ENCODE measurements at places on chromosomes 7 and 10. TPM values are rescaled to one million over a fixed set of nuclear protein-coding genes. Genes with fewer than 3 reads are reported as not detected.

GRCh38 chr10:77798940-77799339, 127.6 kb downstream of the DLG5 start:
- no peak overlapping the region for H3K27ac ChIP-seq
- H3K36me3 ChIP-seq = peaks cover 35% of the 10 kb centered on the region
- H3K4me1 ChIP-seq = peaks cover 22% of the 10 kb centered on the region
- no peak overlapping the region for H3K4me3 ChIP-seq

The SGCE gene
- total RNA-seq = 76.8 TPM

GRCh38 chr7:36961693-36962092, 237.4 kb upstream of the AOAH start:
- no peak overlapping the region for H3K27ac ChIP-seq
- no peaks in the 10 kb centered on the region for H3K27me3 ChIP-seq
- DNase-seq = no peak
- no peak overlapping the region for H3K4me3 ChIP-seq
- H3K4me1 ChIP-seq = peaks cover 20% of the 10 kb centered on the region
- H3K36me3 ChIP-seq = no peaks in the 10 kb centered on the region

GRCh38 chr7:151817315-151817690, 59.6 kb downstream of the PRKAG2 start:
- H3K4me3 ChIP-seq = no peak overlapping the region
- peaks cover 5% of the 10 kb centered on the region for H3K4me1 ChIP-seq
- no peak overlapping the region for H3K27ac ChIP-seq
- peaks cover 1% of the 10 kb centered on the region for H3K36me3 ChIP-seq
- peaks cover 34% of the 10 kb centered on the region for H3K27me3 ChIP-seq

The NRBF2 gene
- 32.0 TPM for total RNA-seq

DNA sequence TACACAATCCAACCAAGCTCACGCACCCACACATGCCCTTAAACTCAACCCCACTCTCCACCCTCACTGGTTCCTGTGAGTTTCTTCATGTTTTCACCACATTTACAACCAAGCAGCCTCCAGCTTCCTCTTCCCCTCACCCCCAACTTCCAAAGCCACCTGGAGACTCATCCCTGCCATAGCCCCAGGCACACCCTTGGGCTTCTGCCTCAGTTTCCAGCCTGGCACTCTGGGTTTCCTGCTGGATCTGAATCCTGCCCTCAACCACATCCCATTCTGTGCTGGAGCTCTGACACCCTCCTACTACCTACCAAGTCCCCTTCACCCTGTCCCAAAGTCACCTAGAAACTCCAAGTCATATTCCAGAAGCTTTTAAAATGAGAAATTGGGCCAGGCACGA, 29.4 kb downstream of the CCDC3 start:
- H3K27ac ChIP-seq = peak overlapping the region; percentile 72
- H3K27me3 ChIP-seq = no peaks in the 10 kb centered on the region
- H3K36me3 ChIP-seq = peaks cover 10% of the 10 kb centered on the region
- H3K4me3 ChIP-seq = no peak overlapping the region

- no peaks in the 10 kb centered on the region for H3K27me3 ChIP-seq
- DNase-seq = no peak
- H3K4me3 ChIP-seq = no peak overlapping the region
- H3K36me3 ChIP-seq = no peaks in the 10 kb centered on the region
- no peaks in the 10 kb centered on the region for H3K4me1 ChIP-seq
Measured at GRCh38 chr7:150621376-150621775, 10.8 kb downstream of the GIMAP6 start.

The PRRT4 gene
- 0.46 TPM for total RNA-seq

The GCK gene
- total RNA-seq = 0.44 TPM

DNA sequence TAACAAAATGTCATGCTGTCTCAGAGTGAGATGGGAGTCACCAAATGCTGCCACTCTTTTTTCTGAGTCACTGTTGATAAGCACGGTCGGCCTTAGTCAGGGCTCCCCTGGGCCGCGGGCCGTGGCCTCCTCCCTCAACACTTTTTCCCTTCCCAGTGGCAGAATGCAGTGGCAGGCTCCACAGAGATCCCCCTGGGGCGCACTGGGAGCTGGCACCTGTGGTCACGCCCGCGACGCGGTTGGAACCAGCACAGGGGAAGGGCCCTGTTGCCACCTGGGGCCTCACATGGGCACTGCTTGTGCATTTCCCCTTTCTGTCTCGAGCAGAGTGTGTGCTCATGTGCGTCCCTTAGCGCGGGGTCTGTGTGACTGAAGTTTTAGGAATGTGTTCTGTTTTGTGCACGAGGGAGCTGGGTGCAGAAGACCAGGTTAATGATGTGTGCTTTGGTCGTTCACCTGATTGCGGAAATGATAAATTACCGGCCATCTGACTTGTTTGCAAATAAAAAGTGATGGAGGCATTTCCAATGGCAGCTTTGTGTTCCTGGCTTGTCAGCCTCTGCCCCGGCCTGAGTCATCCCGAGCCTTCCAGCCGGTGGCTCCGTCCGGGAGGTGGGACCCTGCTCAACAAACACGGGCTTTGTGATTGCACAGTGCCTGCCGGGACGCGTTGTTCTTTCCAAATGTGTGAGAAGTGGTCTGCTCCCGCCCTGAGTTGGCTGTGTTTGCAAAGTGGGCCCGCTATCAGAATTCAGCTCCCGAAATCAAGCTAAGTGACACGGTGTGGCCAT, 100.7 kb downstream of the NKX6-2 start:
- H3K4me1 ChIP-seq = peaks cover 19% of the 10 kb centered on the region
- H3K27me3 ChIP-seq = no peaks in the 10 kb centered on the region
- peak overlapping the region; percentile 25 for H3K4me3 ChIP-seq
- peaks cover 2% of the 10 kb centered on the region for H3K36me3 ChIP-seq
- peak; percentile 64 for DNase-seq

GRCh38 chr7:92691578-92691977, 101.4 kb upstream of the FAM133B start:
- H3K27ac ChIP-seq = peak overlapping the region; percentile 42
- DNase-seq = no peak
- H3K4me1 ChIP-seq = peaks cover 33% of the 10 kb centered on the region
- H3K36me3 ChIP-seq = peaks cover 19% of the 10 kb centered on the region
- no peak overlapping the region for H3K4me3 ChIP-seq
- H3K27me3 ChIP-seq = no peaks in the 10 kb centered on the region

DNA sequence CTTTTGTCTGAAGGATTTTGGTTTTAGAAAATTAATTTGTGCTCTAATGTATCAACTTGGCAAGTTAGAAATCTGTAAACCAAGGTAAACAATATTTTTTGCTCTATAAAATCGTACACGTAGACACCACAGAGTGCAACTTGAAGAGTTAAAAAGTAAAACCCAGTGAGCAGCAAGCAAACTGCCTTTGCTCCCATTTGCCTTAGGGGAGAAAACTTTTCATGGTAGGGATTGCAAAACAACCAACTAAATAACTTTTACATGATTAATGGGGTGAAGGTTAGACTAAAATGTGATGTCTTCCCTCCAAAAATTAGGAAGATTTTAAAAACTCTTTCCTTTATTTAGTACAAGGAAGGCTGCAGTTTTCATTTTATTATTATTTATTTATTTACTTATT, 224.2 kb upstream of the LYZL1 start:
- no peak for DNase-seq
- peaks cover 6% of the 10 kb centered on the region for H3K27me3 ChIP-seq
- peaks cover 18% of the 10 kb centered on the region for H3K4me1 ChIP-seq
- H3K4me3 ChIP-seq = no peak overlapping the region
- H3K36me3 ChIP-seq = no peaks in the 10 kb centered on the region

DNA sequence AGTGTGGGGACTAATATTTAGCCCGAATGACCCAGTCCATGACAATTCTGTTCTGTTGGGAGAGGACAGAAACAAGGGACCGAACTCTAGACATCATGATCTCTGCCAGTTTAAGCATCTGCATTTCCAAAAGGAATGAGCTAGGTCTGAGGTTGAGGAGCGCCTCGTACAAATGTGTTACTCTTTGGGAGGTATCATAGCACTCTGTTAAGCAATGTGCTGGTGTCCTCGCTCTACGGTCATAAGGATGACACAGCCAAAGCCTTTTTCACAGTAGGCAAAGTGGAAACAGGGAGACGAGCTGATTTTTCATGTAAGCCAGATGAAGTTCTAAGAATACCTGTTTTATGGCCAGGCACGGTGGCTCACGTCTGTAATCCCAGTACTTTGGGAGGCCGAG, 15.4 kb upstream of the CCDC3 start:
- no peaks in the 10 kb centered on the region for H3K27me3 ChIP-seq
- DNase-seq = no peak
- no peak overlapping the region for H3K4me3 ChIP-seq
- peaks cover 39% of the 10 kb centered on the region for H3K4me1 ChIP-seq
- H3K27ac ChIP-seq = peak overlapping the region; percentile 87

The SPACDR gene
- not detected for total RNA-seq

- H3K27ac ChIP-seq = no peak overlapping the region
- H3K4me3 ChIP-seq = no peak overlapping the region
- peaks cover 15% of the 10 kb centered on the region for H3K36me3 ChIP-seq
- H3K4me1 ChIP-seq = peaks cover 4% of the 10 kb centered on the region
- H3K27me3 ChIP-seq = no peaks in the 10 kb centered on the region
Measured at GRCh38 chr10:99682752-99683151, 23.4 kb downstream of the ENTPD7 start.

DNA sequence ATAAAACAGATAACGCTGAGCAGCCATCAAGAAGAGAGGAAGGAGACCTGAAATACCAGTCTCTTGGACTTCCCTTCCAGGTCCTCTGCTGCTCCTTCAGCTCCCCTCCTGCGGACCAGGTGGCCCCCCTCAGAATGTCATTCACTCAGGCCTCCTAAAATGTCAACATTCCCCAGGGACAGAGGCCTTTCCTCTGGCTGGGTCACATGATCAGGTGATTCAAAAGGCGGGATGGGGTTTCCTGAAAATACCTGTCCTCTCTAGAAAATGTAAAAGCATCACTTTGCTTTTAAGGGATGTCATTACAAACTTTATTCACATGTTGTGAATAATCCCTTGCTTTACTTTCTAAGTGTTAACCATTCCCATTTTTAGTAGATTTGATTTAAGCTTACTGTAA, 311.1 kb downstream of the INHBA start:
- H3K4me1 ChIP-seq = no peaks in the 10 kb centered on the region
- H3K36me3 ChIP-seq = peaks cover 2% of the 10 kb centered on the region
- no peak for DNase-seq
- no peak overlapping the region for H3K4me3 ChIP-seq
- no peak overlapping the region for H3K27ac ChIP-seq
- no peaks in the 10 kb centered on the region for H3K27me3 ChIP-seq

- H3K27ac ChIP-seq = peak overlapping the region; percentile 52
- no peak for DNase-seq
- no peaks in the 10 kb centered on the region for H3K36me3 ChIP-seq
- peaks cover 1% of the 10 kb centered on the region for H3K27me3 ChIP-seq
- H3K4me1 ChIP-seq = peaks cover 44% of the 10 kb centered on the region
Measured at GRCh38 chr10:93080350-93081046, 6.8 kb downstream of the CYP26A1 start.

- peaks cover 5% of the 10 kb centered on the region for H3K36me3 ChIP-seq
- H3K4me1 ChIP-seq = peaks cover 59% of the 10 kb centered on the region
- H3K4me3 ChIP-seq = no peak overlapping the region
Measured at GRCh38 chr7:128059143-128059988, 28.1 kb upstream of the LRRC4 start.

- DNase-seq = no peak
- H3K4me1 ChIP-seq = peaks cover 54% of the 10 kb centered on the region
- no peaks in the 10 kb centered on the region for H3K36me3 ChIP-seq
Measured at GRCh38 chr10:29734640-29734961, 99.8 kb upstream of the SVIL start.

DNA sequence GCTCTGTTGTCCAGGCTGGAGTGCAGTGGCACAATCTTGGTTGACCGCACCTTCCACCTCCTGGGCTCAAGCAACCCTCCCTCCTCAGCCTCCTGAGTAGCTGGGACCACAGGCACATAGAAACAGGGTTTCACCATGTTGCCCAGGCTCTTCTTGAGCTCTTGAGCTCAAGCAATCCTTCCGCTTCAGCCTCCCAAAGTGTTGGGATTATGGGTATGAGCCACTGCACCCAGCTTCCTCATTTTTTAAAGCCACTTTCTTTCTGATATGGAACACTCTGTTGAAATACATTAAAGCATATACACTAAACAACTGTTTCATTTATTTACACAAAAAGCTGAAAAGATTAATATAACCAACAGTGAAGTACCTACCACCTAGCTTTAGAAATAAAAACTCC, 117.2 kb downstream of the CLEC2L start:
- H3K27me3 ChIP-seq = no peaks in the 10 kb centered on the region
- no peak overlapping the region for H3K4me3 ChIP-seq
- no peak for DNase-seq
- H3K36me3 ChIP-seq = peaks cover 12% of the 10 kb centered on the region
- peaks cover 7% of the 10 kb centered on the region for H3K4me1 ChIP-seq

GRCh38 chr10:16735671-16736070, 81.6 kb downstream of the RSU1 start:
- no peak for DNase-seq
- H3K36me3 ChIP-seq = peaks cover 36% of the 10 kb centered on the region
- peaks cover 7% of the 10 kb centered on the region for H3K4me1 ChIP-seq
- no peaks in the 10 kb centered on the region for H3K27me3 ChIP-seq
- no peak overlapping the region for H3K4me3 ChIP-seq

DNA sequence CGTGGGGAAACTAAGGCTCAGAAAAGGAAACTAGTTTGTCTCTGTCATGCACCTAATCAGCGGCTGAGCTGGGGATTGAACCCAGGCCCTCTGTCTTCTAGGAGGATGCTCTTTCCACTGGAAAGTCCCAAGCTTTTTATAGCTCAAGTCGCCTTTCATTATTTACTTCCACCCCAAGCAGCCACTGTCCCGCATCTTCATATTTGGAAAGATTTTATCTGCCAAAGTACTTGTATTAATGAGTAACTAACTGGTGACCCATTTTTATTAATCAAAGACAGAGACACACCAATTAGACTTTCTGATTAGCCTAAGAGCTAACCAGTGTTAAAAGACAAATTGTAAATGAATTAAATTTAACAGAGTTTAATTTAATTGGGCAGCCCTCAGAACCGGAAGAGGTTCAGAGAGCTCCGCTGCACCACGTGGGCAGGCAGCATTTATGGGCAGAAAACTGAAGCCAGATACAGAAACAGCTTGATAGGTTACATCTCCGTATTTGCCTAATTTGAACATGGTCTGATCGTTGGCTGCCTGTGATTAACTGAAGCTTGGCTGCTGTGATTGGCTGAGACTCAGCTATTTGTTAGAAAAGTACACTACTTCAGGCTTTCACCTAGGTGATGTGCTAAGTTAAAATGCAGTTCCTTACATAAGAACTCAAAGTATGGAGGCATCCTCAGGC, 78.5 kb upstream of the PDCD4 start:
- H3K27ac ChIP-seq = no peak overlapping the region
- no peak overlapping the region for H3K4me3 ChIP-seq
- H3K27me3 ChIP-seq = no peaks in the 10 kb centered on the region
- DNase-seq = no peak

DNA sequence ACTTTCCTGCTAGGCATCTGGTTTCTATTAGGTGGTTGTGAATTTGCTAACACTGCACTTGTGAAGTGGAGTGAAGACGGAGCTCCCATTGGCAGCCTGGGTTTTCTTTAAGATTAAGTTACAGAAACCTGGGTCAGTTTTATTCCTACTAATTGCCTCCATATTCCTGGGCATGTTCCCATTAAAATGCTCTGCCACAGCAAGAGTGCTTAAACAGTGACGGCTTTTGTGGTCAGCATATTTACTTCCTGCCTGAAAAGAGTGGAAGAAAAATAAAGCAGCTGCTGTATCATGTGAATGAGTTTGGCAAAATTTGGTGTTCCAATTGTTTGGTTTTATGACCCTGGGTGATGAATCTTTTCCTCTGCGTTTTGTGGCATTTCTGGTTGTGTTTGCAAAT, 96.9 kb upstream of the PLXDC2 start:
- no peak overlapping the region for H3K27ac ChIP-seq
- H3K36me3 ChIP-seq = no peaks in the 10 kb centered on the region
- H3K27me3 ChIP-seq = no peaks in the 10 kb centered on the region
- DNase-seq = no peak
- H3K4me3 ChIP-seq = no peak overlapping the region
- H3K4me1 ChIP-seq = peaks cover 22% of the 10 kb centered on the region

The KCNH2 gene
- total RNA-seq = 0.19 TPM

GRCh38 chr7:732094-732541, 5.0 kb upstream of the PRKAR1B start:
- peak; percentile 63 for DNase-seq
- H3K4me3 ChIP-seq = no peak overlapping the region
- H3K36me3 ChIP-seq = peaks cover 7% of the 10 kb centered on the region
- H3K4me1 ChIP-seq = peaks cover 33% of the 10 kb centered on the region
- H3K27ac ChIP-seq = no peak overlapping the region

Measured in chondrocyte (in vitro differentiated cells).